ENCODE measurements at places on chromosomes 2 and 18. TPM values are rescaled to one million over a fixed set of nuclear protein-coding genes. Genes with fewer than 3 reads are reported as not detected.

The LHCGR gene
- total RNA-seq: not detected

The DNAJC5G gene
- total RNA-seq: not detected

The CGREF1 gene
- 8.5 TPM for total RNA-seq

The ERICH2 gene
- not detected for total RNA-seq

The LCT gene
- total RNA-seq: not detected

The PARD6G gene
- total RNA-seq: 3.4 TPM

The UGT1A3 gene
- total RNA-seq: 0.19 TPM

The EFHD1 gene
- total RNA-seq: 1.8 TPM

The ITGAV gene
- 69.9 TPM for total RNA-seq

The FLACC1 gene
- total RNA-seq: not detected

The HOXD11 gene
- 6.7 TPM for total RNA-seq

The NTSR2 gene
- total RNA-seq: not detected

The CHMP1B gene
- 50.0 TPM for total RNA-seq

The UGT1A10 gene
- total RNA-seq: 0.18 TPM

The SERPINB4 gene
- not detected for total RNA-seq

The PCARE gene
- total RNA-seq: not detected

The ABCG5 gene
- total RNA-seq: not detected

The REG1B gene
- total RNA-seq: not detected

The IL1RL1 gene
- total RNA-seq: 0.78 TPM

The GALNT14 gene
- 44.9 TPM for total RNA-seq

The GCG gene
- total RNA-seq: not detected

The COL5A2 gene
- total RNA-seq: 46.6 TPM

The CENPA gene
- total RNA-seq: 46.7 TPM

The CDH19 gene
- total RNA-seq: 1.5 TPM

The TTR gene
- not detected for total RNA-seq

The ZAP70 gene
- total RNA-seq: not detected

The GKN1 gene
- total RNA-seq: 0.45 TPM

The ANTXR1 gene
- total RNA-seq: 144 TPM

The OBSL1 gene
- 26.1 TPM for total RNA-seq

The TFCP2L1 gene
- total RNA-seq: 10.0 TPM

The COLEC12 gene
- not detected for total RNA-seq

The SLC40A1 gene
- total RNA-seq: 2.7 TPM

The LMAN1 gene
- total RNA-seq: 34.7 TPM

The C2orf78 gene
- total RNA-seq: not detected

The HRH4 gene
- total RNA-seq: not detected

The MROH2A gene
- total RNA-seq: not detected

The MOGAT1 gene
- total RNA-seq: not detected

The GYPC gene
- not detected for total RNA-seq

The ERLEC1 gene
- total RNA-seq: 64.8 TPM

The GLI2 gene
- total RNA-seq: 28.5 TPM

The AQP12A gene
- not detected for total RNA-seq

The PAX8 gene
- 1.5 TPM for total RNA-seq

The SGPP2 gene
- total RNA-seq: 0.46 TPM

Measured in A549 treated with ZK216348 at 1 μM for 4 hours (cell line).